IMR-90 (cell line): ENCODE measurements at places on chromosomes 2 and 18. TPM values are rescaled to one million over a fixed set of nuclear protein-coding genes. Genes with fewer than 3 reads are reported as not detected.

GRCh38 chr2:147980940-147981528, 39.5 kb downstream of the ORC4 start:
- H3K27ac ChIP-seq = no peak overlapping the region
- no peaks in the 10 kb centered on the region for H3K4me1 ChIP-seq
- H3K4me3 ChIP-seq = no peak overlapping the region
- H3K36me3 ChIP-seq = no peaks in the 10 kb centered on the region

- DNase-seq = no peak
- H3K4me3 ChIP-seq = no peak overlapping the region
- H3K27me3 ChIP-seq = no peaks in the 10 kb centered on the region
- peaks cover 2% of the 10 kb centered on the region; the same call in 1 of the 2 replicates for H3K36me3 ChIP-seq
Observed at GRCh38 chr2:3587021-3587420, 7.9 kb upstream of the COLEC11 start.

GRCh38 chr18:9488538-9488937, 13.2 kb downstream of the RALBP1 start:
- H3K36me3 ChIP-seq = 0 out of 2 replicates have a peak, but pooled peaks cover 1% of the 10 kb centered on the region
- 0 out of 2 replicates have a peak, but pooled peaks cover 2% of the 10 kb centered on the region for H3K4me1 ChIP-seq
- no peak overlapping the region for H3K4me3 ChIP-seq
- H3K27me3 ChIP-seq = no peaks in the 10 kb centered on the region
- no peak for DNase-seq
- no peak overlapping the region for H3K27ac ChIP-seq

- H3K4me1 ChIP-seq = no peaks in the 10 kb centered on the region
- H3K4me3 ChIP-seq = no peak overlapping the region
- no peaks in the 10 kb centered on the region for H3K27me3 ChIP-seq
- H3K27ac ChIP-seq = no peak overlapping the region
Observed at GRCh38 chr18:29840089-29840488, 1202.5 kb downstream of the DSC3 start.

- no peaks in the 10 kb centered on the region for H3K36me3 ChIP-seq
- H3K4me1 ChIP-seq = peaks cover 7% of the 10 kb centered on the region
- H3K4me3 ChIP-seq = no peak overlapping the region
- no peak for DNase-seq
- H3K27me3 ChIP-seq = peaks cover 8% of the 10 kb centered on the region; the same call in 1 of the 2 replicates
Observed at GRCh38 chr18:10116574-10116973, 202.8 kb downstream of the VAPA start.

- no peak overlapping the region for H3K4me3 ChIP-seq
- H3K36me3 ChIP-seq = no peaks in the 10 kb centered on the region
- no peaks in the 10 kb centered on the region for H3K27me3 ChIP-seq
- no peak for DNase-seq
Observed at GRCh38 chr18:13252686-13253410, 34.3 kb downstream of the LDLRAD4 start.

- H3K4me1 ChIP-seq = no peaks in the 10 kb centered on the region
- no peak for DNase-seq
- no peaks in the 10 kb centered on the region for H3K36me3 ChIP-seq
- no peak overlapping the region for H3K4me3 ChIP-seq
- no peaks in the 10 kb centered on the region for H3K27me3 ChIP-seq
- no peak overlapping the region for H3K27ac ChIP-seq
Observed at GRCh38 chr2:31736695-31737454, 156.1 kb upstream of the SRD5A2 start.

- H3K27ac ChIP-seq = no peak overlapping the region; the same call in 1 of the 2 replicates
- peak; percentile 95 for DNase-seq
- H3K27me3 ChIP-seq = no peaks in the 10 kb centered on the region
- no peak overlapping the region for H3K4me3 ChIP-seq
- peaks cover 3% of the 10 kb centered on the region; the same call in 1 of the 2 replicates for H3K36me3 ChIP-seq
Observed at GRCh38 chr18:7904529-7904928, 337.4 kb downstream of the PTPRM start.

GRCh38 chr2:10324095-10324832, 21.6 kb downstream of the HPCAL1 start:
- peak; percentile 60 for DNase-seq
- no peak overlapping the region for H3K4me3 ChIP-seq
- H3K27me3 ChIP-seq = no peaks in the 10 kb centered on the region
- no peaks in the 10 kb centered on the region; the same call in 1 of the 2 replicates for H3K36me3 ChIP-seq
- H3K4me1 ChIP-seq = peaks cover 4% of the 10 kb centered on the region; the same call in 1 of the 2 replicates

DNA sequence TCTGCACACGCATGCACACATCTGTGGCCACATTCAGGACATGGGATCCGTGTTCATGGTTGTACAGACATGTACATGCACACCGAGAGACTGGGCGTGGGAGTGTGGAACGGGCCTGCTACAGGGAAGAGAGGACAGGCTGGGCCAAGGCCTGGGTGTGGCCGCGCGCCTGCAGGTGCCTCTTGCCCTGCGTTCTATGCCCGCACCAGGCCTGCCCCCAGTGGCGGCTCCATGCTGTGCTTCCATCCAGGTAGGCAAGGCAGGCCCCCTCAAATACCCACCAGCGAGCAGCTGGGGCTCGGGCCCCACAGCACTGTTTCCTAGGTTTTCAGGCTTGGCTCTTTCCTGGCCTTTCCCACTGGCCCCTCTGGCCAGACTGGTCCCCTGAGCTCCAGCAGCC, 15.5 kb upstream of the PTMA start:
- H3K27me3 ChIP-seq = no peaks in the 10 kb centered on the region
- H3K4me1 ChIP-seq = peaks cover 5% of the 10 kb centered on the region; the same call in 1 of the 2 replicates
- no peaks in the 10 kb centered on the region for H3K36me3 ChIP-seq
- no peak overlapping the region for H3K4me3 ChIP-seq
- no peak for DNase-seq

DNA sequence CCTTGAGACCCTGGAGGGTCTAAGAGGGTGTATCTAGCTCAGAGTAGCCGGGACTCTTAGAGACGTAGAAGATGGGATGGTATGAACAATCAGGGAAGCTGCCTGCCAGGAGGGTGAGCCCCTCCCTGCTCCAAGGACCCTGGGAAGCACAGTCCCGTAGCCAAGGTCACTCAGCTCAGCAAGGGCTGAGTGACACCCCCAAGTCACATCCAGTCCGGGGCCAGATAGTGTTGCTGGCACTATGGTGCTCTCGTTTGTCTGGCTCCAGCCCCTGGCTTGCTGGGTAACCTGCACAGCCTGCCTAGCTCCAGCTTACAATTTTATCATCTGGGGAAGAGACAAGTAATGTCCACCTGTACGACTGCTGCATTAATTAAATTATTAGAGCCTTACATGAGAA, 22.3 kb downstream of the REEP1 start:
- H3K27me3 ChIP-seq = peaks cover 24% of the 10 kb centered on the region
- H3K4me3 ChIP-seq = no peak overlapping the region
- no peak overlapping the region for H3K27ac ChIP-seq
- DNase-seq = no peak

DNA sequence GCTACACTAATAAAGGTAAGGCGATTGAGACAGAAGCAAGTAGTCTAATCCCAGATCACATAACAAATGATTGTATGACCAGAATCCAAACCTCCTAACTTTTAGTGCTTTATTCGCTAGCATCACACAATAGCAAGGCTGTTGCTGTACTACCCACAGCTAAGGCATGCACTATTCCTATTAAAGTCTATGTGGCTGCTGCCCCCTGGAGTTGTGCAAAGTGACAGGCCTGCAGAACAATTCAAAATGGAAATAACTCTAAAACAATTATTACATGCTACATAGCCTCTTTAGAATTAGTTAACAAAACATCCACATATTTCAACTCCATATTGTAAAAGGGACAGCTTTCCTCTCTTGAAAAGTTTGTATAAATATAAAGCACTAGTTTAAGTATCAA, 6.0 kb downstream of the ERBB4 start:
- peaks cover 3% of the 10 kb centered on the region; the same call in 1 of the 2 replicates for H3K4me1 ChIP-seq

- H3K27ac ChIP-seq = peak overlapping the region; percentile 69; the same call in 1 of the 2 replicates
- peaks cover 16% of the 10 kb centered on the region for H3K4me1 ChIP-seq
- no peaks in the 10 kb centered on the region for H3K27me3 ChIP-seq
Observed at GRCh38 chr18:34913837-34914661, 127.2 kb upstream of the MAPRE2 start.

EVA1A gene
- polyA plus RNA-seq = 54.5 and 61.6 TPM in 2 replicates

GPR39 gene
- 4.4 and 5.4 TPM in 2 replicates for polyA plus RNA-seq
